ENCODE measurements at places on chromosomes 3 and 15.

- no peak for DNase-seq
These were observed 35.8 kb downstream of the SLCO3A1 start for GRCh38 chr15:91889111-91889815.

DNA sequence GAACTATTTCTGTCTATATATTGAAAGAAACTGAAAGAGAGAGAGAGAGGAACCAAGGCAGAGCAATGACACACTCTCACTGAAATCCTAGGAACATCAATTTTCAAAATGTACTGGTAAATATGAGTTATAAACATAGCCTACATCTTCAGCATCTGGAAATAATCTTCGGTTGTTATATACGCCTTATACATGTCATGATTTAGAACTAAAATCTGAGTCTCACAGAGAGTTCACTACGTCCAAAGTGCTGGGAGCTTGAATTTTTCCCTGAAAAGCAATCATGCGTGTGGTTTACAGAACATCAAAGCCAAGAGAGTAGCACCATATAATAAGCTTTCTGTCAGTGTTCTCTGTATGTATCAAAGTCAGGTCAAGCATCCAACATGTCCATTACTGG lies 420.0 kb upstream of the CBLB start:
- no peak for DNase-seq

- DNase-seq: no peak
These were observed 84.9 kb downstream of the WWTR1 start for GRCh38 chr3:149572796-149573414.

GRCh38 chr3:174242311-174243041 lies 616.7 kb upstream of the NAALADL2 start:
- DNase-seq: no peak

- DNase-seq: no peak
These were observed 113.5 kb downstream of the GHSR start for GRCh38 chr3:172334671-172335207.

- no peak for DNase-seq
These were observed 179.6 kb downstream of the TBC1D5 start for GRCh38 chr3:17562845-17563244.

DNA sequence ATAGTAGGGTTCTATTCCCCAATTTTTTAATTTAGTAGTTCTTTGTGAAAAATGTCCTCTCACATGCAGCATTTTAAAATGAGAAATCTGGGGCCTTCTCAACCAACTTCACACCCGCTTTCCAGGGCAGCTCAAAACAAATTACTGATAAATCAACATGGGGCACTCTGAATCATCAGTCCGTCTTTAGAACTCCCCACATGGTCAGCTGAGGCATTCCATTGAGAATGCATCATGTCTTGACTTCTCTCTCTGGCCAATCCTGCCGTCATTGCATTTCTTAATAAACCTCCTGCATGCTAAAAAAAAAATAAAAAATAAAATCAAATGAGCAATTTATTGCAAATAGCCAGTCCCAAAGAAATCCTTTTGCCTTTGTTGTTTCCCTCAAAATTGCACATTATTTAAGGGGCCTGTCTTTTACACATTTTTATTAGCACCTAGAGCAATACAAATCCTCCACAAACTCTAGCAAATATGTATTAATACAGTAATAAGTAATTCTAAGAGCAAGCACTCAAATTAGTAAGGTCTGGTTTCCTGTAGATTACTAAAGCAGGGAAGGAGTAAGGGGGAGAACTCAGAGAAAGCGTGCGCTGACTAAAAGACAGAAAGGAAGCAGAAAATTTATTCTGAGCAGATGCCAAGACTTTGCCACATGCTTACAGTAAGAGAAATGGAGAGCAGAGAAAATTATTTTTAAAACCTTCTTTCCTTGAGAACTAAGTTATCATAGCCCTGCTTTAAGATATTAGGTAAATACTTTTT lies 175.7 kb downstream of the TNIK start:
- no peak for DNase-seq

GRCh38 chr3:125136515-125136914 lies 76.0 kb downstream of the SLC12A8 start:
- no peak for DNase-seq
